AG08395 (cell line): ENCODE measurements at places on chromosomes 11 and 22.

DNA sequence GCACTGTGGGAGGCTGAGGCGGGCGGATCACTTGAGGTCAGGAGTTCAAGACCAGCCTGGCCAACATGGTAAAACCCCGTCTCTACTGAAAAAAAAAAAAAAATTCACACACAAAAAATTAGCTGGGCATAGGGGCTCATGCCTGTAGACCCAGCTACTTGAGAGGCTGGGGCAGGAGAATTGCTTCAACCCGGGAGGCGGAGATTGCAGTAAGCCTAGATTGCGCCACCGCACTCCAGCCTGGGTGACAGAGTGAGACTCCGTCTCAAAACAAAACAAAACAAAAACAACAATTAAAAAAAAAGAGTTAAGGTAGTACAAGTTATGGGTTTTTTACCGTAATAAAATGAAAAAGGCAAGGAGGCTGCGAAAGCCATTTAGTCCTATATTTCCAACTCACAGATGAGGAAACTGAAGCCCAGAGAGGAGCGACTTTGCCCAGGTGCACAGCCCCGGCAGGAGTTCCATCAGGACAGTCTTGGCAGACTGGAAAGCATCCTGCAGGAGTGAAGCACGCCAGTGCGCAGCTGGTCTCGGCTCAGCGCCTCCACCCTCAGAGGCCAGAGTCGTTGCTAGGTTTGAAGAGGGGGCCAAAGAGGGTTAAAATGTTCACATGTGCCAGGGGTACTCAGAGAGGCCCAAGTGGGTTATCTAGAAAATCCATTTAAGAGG, 3.8 kb upstream of the FADS3 start:
- DNase-seq, result no peak

GRCh38 chr11:61120099-61120705, 17.9 kb downstream of the CD5 start:
- no peak for DNase-seq

- DNase-seq, result no peak
These were observed 53.8 kb upstream of the TTC12 start for GRCh38 chr11:113260541-113260940.

- no peak for DNase-seq
These were observed 2.5 kb downstream of the CELF1 start for GRCh38 chr11:47550288-47551047.

- no peak for DNase-seq
These were observed 28.1 kb downstream of the ALKBH3 start for GRCh38 chr11:43908683-43909082.

DNA sequence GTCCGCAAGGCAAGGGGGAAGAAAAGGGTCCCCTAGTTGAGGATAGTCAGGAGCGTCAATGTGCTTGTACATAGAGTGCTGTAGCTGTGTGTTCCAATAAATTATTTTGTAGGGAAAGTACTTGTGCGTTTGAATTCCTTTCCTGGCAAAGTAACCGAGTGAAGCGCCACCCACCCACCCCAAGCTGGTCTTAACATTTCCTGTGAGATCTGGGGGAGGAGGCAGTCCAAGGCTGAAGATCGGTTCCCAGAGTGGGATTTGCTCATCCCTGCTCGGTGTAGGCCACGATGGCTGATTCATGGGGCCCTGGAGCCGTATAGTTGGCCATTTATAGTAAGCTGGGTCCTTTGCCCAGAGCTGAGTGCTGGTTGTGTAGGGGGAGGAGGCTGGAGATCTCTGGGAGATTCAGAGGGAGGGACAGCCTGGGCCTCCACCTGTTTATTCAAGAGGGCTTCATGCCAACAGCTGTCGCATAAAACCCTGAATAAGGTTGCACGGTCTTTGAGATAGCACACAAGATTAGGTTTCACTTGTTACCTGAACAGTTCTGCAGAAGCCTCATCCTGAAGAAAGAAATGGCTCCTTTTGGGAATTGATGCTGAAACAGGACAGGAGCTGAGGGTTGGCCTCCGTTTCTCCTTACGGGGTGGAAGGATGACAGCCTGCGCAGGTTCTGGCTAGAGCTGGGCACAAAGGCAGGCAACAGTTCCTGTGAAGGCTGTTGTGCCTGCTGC, 2.4 kb downstream of the ATF4 start:
- DNase-seq, result no peak

DNA sequence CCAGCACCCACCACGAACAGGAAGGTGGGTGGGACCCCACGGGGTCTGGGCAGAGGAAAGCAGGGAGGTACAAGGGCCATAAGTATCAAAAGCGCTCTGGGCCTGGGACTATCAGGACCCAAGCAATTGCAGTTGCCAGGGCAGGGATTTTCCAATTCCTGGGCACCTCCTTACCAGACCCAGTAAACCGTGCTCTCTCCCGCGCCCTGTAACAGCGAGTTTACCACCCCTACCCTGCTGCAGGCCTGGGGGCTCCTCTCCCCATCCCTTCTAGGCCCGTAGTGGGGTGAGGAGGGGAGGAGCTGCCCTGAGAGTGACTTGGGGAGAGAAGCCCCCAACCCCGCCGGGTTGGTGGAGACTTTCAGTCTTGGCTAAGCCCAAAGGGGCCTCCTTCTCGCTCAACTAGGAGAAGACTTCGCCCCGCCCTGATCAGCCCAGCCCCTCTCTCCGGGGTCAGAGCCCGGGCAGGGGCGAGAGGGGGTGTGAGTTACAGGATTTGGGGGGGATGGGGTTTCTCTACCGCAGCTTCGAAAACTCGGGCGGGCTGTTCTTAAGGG, 5.4 kb downstream of the PAX6 start:
- no peak for DNase-seq

GRCh38 chr11:70175236-70175698, 27.8 kb upstream of the FADD start:
- no peak for DNase-seq

GRCh38 chr11:92524542-92524941, 299.9 kb downstream of the FAT3 start:
- no peak for DNase-seq

DNA sequence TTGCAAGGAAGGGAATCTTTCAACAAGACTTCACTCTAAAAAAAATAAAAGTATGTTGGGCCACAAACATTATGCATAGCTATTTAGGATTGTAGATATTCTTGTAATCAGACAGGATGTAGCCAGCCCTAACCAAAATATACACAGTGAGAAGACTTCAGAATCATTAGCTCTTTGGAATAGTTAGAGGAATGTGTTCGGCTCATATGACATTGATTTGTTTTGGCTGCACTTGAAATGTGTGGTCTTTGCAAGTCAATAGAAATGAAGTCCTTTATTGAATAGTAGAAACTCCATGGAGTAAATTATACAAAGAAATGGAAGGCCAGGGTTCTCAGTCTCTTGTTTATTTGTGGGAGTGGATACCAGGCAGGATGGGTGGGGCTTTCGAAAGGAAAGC, 692.1 kb downstream of the NTM start:
- no peak for DNase-seq

DNA sequence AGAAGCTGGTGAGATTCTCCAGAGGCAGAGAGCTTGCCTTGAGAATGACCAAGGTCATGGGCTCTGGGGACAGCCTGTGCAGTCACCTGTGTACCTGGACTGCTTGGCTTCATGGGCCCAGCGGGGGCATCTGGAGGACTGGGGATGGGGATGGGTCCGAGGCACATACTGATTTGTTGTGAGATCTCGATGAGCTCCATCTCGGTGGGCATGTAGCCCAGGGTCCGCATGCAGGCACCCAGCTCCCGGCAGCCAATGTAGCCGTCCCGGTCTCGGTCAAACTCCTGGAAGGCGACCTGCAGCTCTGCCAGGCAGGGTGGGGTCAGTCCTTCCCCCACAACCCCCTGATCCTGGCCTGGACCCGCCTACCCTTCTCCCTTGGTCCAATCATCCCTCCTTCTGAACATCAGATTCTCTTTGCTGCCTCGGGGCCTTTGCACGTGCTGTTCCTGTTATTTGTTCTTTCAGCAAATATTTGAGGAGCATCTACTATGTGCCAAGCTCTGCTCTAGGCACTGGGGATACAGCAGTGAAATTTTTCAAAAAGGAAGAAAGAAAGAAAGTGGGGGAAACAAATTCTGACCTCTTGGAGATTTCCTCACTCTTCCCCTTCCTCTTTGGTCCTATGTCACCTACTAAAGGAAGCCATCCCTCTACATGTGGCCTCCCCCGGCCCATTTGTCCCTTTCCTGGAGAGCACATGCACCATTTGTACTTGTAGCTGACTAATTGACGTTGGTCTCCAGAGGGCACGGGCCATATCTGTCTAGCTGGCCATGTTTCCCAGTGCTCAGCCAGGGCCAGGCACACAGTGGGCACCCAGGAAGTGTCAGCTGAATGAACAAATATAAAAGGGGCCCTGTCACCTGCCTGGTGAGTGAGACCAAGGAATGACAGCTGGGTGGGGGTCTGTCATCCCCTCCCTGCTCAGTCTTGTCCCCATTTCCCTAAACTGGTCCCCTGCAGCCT, 2.1 kb downstream of the CABP2 start:
- no peak for DNase-seq

DNA sequence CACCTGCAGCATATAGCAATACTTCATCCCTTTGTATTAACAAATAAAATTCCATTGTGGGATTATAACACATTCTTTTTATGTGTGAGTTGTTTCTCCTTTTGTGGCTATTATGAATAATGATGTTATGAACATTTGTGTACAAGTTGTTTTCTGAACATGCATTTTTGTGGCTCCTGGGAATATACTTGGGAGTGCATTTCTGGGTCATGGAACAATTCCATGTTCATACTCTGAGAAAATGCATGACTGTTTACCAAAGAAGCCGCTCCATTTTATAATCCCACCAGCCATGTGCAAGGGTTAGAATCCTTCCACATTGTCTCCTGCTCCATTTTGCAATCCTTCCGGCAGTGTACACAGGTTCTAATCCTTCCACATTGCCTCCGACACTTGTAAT, 713.8 kb downstream of the TBC1D22A start:
- DNase-seq, result no peak

DNA sequence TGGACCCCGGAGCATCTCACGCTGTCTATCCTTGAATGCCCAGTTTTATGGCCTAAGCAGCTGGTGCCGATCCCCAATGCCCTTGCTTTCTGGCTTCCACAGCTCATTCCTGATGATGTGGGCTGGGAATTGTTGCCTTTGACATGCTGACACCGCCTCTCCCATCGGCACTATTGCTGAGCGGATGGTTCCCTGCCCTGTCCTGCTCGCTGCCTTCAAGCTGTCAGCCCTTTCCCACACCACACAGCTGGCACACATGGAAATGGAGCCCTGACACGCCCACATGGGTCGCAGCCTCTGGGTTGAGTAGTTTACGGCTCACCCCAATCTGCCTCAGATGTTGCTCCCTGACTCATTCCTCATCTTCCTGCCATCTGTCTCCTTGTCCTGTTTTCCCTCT, 110.2 kb upstream of the SESN3 start:
- DNase-seq, result peak; percentile 45

GRCh38 chr11:122100037-122100755, 15.8 kb downstream of the BLID start:
- DNase-seq, result peak; percentile 47

GRCh38 chr11:85165819-85166218, 461.3 kb downstream of the DLG2 start:
- no peak for DNase-seq

DNA sequence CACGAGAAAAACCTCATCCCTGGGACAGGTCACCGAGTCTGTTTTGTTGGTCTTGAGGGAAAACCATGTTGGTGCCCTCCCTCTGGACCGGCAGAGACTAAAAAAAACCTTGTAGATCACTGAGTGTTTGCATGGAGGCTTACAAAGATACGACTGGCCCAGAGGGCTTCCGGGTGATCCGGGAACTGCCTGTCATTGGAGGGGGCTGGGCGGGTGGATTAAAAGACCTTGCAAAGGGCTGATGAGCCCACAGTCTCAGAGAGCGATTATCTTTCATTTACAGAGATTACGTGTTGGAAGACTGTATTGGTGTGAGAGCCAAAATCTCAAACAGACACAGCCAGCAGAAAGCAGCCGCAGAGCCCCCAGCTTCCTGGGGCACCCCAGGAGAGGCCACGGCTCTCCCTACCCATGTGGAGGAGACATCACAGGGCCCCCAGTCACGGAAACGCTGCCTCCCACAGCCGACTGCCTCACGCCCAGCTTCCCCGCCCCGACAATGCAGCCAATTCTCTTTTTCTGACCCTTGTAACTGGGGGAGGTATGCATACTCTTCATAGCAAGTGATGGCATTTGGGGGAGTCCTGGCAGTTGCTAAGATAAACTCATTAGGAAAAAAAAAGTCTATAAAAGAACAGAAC, 426.4 kb downstream of the CTTN start:
- DNase-seq, result no peak

GRCh38 chr22:50049299-50050195, 8.6 kb downstream of the TTLL8 start:
- DNase-seq, result no peak

- DNase-seq, result no peak
These were observed 7.1 kb downstream of the FEN1 start for GRCh38 chr11:61799665-61800284.

GRCh38 chr11:124934862-124935547, 842 bp downstream of the HEPACAM start:
- DNase-seq, result peak; percentile 53
